ENCODE measurements at places on chromosomes 6 and 20.

DNA sequence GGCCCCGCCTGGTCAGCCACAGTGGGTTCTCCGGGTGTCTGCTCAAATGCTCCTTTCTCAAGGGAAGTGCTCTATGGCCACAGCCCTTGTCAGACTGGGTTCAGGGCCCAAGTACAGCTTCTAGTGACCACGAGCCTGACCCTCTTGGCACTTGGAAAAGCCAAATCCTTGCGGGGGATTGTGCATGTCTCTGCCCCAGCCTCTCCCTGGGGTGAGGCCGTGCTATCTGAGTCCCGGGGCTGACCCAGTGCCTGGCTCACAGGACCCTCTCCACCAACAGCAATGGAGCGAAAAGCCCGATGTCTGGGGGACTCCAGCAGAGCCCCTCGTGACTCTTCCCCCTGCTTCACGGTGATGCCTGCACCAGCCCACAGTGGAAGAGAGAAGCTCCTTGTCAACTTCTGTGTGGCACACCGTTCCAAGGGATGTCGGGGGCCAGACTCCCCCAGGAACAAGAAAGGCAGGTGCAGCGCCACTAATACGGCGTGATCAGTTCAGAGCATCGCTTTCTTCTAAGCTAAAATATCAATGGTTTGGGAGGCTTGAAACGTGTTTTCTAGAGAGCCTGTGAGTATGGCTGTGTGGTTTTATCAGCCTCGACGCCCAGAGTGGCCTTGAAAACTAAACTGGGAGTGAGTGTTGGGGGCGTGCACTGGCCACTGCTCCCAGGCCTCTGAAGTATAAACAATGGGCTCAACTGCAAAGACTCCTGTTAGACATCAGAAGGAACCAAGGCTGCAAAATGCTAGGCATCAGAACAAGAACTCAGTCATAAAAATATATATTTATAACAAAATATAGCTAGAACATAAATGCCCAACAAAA, 51.9 kb downstream of the DLL1 start:
- no peak for DNase-seq

GRCh38 chr6:109477725-109478124, 5.3 kb downstream of the ZBTB24 start:
- no peak for DNase-seq

- DNase-seq = no peak
These were observed 234.7 kb downstream of the TRDN start for GRCh38 chr6:123402052-123402451.

GRCh38 chr6:11141295-11141694, 29.8 kb upstream of the ERVFRD-1 start:
- no peak for DNase-seq

- DNase-seq = no peak
These were observed 201.7 kb upstream of the SASH1 start for GRCh38 chr6:148140772-148141557.

DNA sequence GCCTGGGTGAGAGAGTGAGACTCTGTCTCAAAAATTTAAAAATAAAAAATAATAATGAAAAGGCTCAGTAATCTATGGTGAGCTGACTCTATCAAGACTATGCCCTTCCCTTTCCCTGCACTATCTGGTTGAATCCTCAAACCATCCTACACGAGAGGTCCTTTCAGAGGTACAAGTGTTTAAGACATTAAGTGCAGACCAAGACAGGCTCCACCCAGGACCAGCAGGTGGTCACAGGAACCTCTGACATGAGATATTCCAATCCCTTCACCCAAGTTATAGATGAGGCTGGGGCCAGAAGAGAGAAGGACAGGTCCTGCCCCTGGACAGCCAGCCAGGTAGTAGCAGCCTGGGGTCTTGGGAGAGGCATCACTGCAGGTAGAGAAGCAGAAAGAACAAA, 182.6 kb downstream of the NFATC2 start:
- DNase-seq = no peak

DNA sequence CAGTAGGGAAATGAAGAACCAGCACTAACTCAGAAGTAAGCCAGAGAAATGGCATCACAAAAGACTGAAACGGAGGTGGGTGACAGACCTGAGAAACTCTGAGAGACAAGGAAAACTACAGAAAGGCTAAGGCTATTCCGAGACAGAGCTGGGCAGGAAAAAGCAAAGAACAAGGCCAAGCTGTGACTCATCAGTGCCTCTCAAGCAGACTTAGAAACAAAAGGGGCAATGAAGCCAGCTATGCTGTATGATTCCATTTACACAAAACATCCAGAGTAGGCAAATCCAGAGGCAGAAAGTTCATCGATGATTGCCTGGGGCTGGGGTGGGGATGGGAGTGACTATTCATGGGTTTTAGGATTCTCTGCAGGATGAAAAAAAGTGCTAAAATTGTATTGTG, 50.0 kb downstream of the SLC23A2 start:
- DNase-seq = no peak

GRCh38 chr20:52757411-52757810, 214.7 kb upstream of the TSHZ2 start:
- no peak for DNase-seq

GRCh38 chr20:56285496-56285895, 37.0 kb downstream of the MC3R start:
- no peak for DNase-seq

DNA sequence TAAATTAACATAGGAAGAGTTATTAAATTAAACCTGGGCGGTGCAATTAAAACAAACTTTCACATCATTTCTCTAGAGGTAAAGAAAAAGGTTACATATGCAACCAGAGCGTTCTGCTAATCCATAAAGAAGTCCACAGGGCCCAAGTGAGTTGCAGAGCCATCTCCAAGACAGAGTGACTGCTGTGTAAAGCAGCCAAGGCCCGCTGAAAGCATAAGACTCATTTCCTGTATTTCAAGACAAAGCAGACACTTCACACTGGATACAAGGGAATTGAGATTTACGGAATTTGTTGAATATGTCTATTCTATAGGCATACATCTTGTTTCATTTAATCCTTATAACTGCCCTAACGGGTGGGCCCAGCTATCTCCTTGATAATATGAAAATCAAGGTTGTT, 422.8 kb downstream of the CBLN4 start:
- DNase-seq = no peak

GRCh38 chr20:32155017-32155981, 45.8 kb downstream of the TM9SF4 start:
- peak; percentile 81 for DNase-seq

- DNase-seq = no peak
These were observed 744.9 kb downstream of the PTPRT start for GRCh38 chr20:42444799-42445198.

GRCh38 chr6:152401978-152402377, 235.2 kb downstream of the SYNE1 start:
- DNase-seq = no peak
